Hematopoietic multipotent progenitor cell treated with erythropoietin and hydrocortisone succinate and interleukin-3 and kit ligand, for 8 days (in vitro differentiated cells): ENCODE measurements at places on chromosomes 6 and 20.
A peak's percentile ranks its signal among the peaks of the same experiment; 100 is the strongest.

- peak; percentile 58 for DNase-seq
Observed at GRCh38 chr6:166751051-166751595, 124.1 kb upstream of the RPS6KA2 start.

DNA sequence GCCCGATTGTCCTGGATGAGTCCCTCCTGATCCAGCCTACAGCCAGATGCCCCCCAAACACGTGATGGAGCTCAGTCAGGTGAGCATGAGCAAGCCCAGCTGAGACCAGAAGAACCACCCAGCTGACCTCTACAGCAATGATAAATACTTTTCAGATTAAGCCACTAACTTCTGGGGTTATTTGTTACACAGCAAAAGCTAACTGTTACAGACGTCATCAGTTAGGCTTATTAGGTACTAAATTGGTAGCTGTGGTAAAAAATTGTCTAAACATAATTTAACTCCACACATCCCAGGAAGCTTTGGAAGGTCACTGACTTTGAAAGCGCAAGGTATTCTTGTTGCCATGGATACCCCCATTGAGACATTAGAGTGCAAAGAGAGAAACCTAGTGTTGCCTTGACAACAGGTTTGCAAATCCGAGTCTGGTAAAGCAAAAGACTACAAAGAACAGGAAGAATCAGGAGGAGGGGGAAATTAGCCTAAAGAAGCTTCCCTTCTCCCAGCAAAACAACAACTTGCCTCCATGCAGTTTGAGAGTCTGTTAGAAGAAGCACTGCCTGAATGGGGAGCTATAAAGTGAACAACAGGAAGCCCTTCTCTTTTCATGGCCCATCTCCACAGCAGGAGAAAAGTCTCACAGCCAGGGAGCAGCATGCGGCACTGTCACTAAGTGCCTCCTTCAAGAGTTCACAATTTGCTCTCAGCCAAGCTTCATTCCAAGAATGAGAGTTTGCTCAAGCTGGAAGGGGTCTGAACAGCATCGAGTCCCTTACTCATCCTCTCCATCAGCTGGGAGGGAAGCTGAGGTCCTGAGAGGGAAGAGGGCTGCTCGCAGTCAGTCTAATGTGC is 41.7 kb upstream of the ZNF831 start:
- no peak for DNase-seq

DNA sequence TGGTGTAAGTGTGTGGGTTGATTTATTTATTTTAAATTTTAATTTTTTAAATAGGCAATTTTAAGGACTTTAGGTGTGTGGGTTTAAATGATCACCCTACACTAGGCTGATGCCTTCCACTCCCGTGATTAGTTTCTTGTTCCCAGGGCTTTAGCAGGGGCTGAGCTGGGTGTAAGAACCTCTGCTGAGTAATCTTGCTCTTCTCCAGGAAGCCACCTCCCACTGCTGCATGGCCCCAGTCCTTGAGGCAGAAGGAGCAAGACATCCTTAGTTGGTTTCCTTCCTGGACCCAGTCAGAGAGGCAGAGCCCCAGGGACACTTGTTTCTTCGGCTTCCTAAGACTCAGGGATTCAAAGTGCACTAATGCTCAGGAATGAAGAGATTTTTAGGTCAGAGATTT is 19.8 kb upstream of the CDC5L start:
- DNase-seq: no peak

- DNase-seq: no peak
Observed at GRCh38 chr6:30152910-30153610, 8.0 kb downstream of the TRIM10 start.

- DNase-seq: no peak
Observed at GRCh38 chr6:142954844-142955243, 9.9 kb upstream of the HIVEP2 start.

- no peak for DNase-seq
Observed at GRCh38 chr6:138245751-138246150, 27.5 kb upstream of the PBOV1 start.

GRCh38 chr6:133969921-133970295 is 16.9 kb downstream of the TBPL1 start:
- peak; percentile 43 for DNase-seq

GRCh38 chr6:112116221-112116620 is 28.8 kb downstream of the FAM229B start:
- no peak for DNase-seq

DNA sequence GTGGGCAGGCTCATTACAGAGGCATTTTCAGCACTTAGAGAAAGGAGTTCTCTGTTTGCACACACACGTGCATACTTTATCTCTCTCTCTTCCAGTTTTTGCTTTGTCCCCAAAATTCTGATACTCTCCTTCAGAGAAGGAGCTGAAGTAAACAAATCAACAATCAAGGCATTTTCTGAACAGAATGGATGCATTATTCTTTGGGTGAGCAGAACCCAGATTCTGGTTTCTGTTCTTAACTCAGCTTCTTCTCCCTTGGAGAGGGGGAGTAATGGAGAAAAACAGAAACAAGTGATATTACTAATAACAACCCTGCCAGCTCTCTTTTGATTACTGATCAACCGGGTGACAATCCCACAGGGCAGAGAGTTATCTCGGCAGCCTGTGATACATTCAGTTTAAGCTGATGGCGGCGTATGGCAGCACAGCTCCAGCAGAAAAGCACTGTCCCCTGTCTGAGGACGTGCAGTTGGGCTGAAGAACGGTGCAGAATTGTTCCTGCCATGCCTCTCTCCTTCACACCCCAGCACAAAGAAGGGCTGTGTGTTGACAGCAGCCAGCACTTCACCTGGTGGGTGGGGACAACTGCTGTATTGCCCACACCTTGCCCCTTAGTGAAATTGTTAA is 47.3 kb upstream of the SASH1 start:
- DNase-seq: no peak

GRCh38 chr6:1230689-1231605 is 81.0 kb upstream of the FOXQ1 start:
- DNase-seq: no peak

- no peak for DNase-seq
Observed at GRCh38 chr6:10174056-10174455, 240.8 kb downstream of the TFAP2A start.

- DNase-seq: peak; percentile 74
Observed at GRCh38 chr20:2800521-2801285, at the start of gene CPXM1. CPXM1 (minus strand) TSS chr20:2800627; CDS start chr20:2800572, 55 bp downstream.

- no peak for DNase-seq
Observed at GRCh38 chr6:39338397-39338796, 15.9 kb upstream of the KCNK16 start.

DNA sequence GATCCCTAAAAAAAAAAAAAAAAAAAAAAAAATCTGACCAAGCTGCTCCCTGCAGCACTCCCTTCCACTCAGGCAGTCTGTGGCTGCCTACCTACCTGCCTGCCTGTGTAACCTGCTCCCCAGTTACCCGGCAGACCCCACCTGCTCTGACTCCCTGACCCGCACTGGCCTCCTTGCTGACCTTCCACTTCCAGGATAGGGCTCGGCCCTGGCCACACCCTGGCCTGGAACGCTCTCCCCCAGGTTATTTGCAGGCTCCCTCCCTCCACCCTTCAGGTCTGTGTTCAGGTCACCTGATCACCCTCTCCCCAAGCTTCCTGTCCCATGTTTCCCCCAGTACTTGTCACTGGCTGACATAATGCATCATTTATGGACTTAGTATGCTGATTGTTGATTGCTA is 134.3 kb downstream of the SLC23A2 start:
- no peak for DNase-seq

GRCh38 chr6:53679446-53679933 is 13.9 kb upstream of the KLHL31 start:
- peak; percentile 53 for DNase-seq

GRCh38 chr20:44160133-44160532 is 26.9 kb downstream of the JPH2 start:
- no peak for DNase-seq

GRCh38 chr6:148878683-148879082 is 131.9 kb downstream of the UST start:
- DNase-seq: no peak

GRCh38 chr6:106181664-106182418 is 95.7 kb downstream of the PRDM1 start:
- DNase-seq: no peak

- DNase-seq: peak; percentile 58
Observed at GRCh38 chr6:83125425-83125824, 58.0 kb downstream of the DOP1A start.

GRCh38 chr6:112176175-112176574 is 78.2 kb downstream of the LAMA4 start:
- DNase-seq: no peak

DNA sequence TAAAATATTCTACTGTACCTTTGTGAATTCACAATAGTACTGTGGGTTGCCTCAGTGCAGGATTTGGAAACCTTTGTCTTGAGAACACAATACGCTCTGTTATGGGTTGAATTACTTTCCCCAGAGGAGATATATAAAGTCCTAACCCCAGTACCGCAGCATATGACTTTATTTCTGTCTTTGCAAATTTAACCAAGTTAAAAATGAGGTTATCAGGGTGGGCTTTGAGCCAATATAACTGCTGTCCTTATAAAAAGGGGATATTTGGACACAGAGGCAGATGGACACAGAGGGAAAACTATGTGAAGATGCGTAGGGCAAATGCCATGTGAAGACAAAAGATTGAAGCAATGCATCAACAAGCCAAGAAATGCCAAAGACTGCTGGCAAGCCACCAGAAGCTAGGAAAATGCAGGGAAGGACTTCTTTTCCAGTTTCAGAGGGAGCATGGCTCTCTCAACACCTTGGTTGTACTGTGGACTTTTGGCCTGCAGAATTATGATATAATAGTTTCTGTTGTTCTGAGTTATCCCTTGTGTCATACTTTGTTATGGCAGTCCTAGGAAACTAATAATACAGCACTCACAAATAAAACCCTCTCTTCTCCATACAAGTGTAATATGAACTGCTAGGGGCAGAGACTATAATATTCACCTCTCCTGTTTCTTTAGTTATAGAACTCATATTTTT is 292.6 kb upstream of the SPTLC3 start:
- no peak for DNase-seq

DNA sequence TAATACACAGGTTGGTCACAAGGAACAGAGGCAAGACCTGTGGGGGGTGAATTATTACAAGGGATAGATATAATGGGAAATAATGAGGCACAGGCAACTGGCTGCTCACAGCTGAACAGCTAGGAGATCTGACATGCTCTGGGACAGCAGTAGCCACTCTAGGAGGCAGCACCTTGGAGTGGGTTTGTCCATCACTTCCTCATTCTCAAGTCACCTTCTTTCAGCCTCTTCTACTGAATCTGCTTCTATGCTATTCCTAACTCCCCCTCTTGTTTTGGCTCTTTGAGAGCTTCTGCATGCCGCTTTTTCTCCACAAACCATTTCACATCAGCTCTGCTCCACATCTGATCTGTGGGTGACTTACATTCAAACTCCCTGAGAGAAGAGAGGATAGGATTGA is 345.5 kb upstream of the MAP3K7 start:
- no peak for DNase-seq

DNA sequence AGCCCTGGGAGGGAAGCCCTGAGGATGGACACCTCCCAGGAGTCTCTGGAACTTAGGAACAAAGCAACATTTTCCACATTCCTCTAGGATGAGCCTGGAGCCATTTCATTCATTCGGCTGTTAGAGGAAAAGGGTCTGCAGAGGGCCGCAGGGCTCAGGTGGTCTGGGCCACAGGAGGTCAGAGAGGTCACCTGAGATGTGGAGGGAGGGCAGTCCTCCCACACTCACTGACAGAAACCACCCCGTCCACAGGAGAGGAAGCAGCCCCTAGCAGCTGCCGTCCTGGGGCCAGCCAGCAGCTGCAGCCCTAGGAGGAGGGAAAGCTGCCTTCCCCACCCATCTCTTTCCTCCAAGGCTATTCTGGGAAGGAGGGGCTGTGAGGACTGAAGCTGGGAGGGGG is 207.0 kb downstream of the CDC5L start:
- no peak for DNase-seq

GRCh38 chr20:5928836-5929715 is 21.3 kb downstream of the TRMT6 start:
- DNase-seq: no peak

- DNase-seq: peak; percentile 4
Observed at GRCh38 chr6:85865420-85866369, 223.0 kb upstream of the SYNCRIP start.

- no peak for DNase-seq
Observed at GRCh38 chr6:9485992-9486391, 928.9 kb downstream of the TFAP2A start.
